Karpas-422 (cell line): ENCODE measurements at places on chromosomes 3 and 15. TPM values are rescaled to one million over a fixed set of nuclear protein-coding genes. Genes with fewer than 3 reads are reported as not detected.
A peak's percentile ranks its signal among the peaks of the same experiment; 100 is the strongest.

DNA sequence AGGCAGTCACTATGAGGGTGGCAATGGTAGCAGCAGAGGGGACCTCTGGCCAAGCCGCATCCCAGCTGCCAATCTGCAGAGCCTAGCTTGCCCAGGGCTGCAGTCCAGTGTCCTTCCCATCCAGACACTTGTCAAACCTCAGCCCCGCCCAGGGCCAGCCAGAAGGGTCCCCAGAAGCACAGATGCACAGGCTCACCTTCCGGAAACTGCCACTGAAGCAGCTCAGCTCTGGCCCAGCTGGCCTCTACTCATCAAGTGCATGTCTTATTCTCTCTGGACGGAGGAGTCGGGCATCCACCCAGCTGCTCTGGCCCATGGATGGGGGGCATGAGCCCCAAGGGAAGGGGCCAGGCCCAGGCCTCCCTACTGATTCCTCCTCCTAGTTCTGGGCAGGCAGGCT, 69.2 kb downstream of the DNAJB8 start:
- H3K4me3 ChIP-seq: no peak overlapping the region
- no peak for DNase-seq
- H3K36me3 ChIP-seq: no peaks in the 10 kb centered on the region
- H3K27ac ChIP-seq: no peak overlapping the region
- no peaks in the 10 kb centered on the region for H3K27me3 ChIP-seq
- no peaks in the 10 kb centered on the region for H3K4me1 ChIP-seq

DNA sequence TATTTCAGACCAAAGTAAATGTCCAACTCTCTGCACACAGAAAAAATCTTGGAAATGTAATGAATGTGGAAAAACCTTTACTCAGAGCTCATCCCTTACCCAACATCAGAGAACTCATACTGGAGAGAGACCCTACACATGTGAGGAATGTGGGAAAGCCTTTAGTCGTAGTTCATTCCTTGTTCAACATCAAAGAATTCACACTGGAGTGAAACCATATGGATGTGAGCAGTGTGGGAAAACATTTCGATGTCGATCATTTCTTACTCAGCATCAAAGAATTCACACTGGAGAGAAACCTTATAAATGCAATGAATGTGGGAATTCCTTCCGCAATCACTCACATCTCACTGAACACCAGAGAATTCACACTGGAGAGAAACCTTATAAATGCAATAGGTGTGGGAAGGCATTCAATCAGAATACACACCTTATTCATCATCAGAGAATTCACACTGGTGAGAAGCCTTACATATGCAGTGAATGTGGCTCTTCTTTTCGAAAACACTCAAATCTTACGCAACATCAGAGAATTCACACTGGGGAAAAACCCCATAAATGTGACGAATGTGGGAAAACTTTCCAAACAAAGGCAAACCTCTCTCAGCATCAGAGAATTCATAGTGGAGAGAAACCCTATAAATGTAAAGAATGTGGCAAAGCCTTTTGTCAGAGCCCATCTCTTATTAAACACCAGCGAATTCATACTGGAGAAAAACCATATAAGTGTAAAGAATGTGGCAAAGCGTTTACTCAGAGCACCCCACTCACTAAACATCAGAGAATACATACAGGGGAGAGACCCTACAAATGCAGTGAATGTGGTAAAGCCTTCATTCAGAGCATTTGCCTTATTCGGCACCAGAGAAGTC, 8.0 kb upstream of the ZNF501 start:
- no peak overlapping the region for H3K27ac ChIP-seq
- DNase-seq: no peak
- no peaks in the 10 kb centered on the region for H3K4me1 ChIP-seq
- H3K27me3 ChIP-seq: peaks cover 2% of the 10 kb centered on the region; the same call in 1 of the 2 replicates

DNA sequence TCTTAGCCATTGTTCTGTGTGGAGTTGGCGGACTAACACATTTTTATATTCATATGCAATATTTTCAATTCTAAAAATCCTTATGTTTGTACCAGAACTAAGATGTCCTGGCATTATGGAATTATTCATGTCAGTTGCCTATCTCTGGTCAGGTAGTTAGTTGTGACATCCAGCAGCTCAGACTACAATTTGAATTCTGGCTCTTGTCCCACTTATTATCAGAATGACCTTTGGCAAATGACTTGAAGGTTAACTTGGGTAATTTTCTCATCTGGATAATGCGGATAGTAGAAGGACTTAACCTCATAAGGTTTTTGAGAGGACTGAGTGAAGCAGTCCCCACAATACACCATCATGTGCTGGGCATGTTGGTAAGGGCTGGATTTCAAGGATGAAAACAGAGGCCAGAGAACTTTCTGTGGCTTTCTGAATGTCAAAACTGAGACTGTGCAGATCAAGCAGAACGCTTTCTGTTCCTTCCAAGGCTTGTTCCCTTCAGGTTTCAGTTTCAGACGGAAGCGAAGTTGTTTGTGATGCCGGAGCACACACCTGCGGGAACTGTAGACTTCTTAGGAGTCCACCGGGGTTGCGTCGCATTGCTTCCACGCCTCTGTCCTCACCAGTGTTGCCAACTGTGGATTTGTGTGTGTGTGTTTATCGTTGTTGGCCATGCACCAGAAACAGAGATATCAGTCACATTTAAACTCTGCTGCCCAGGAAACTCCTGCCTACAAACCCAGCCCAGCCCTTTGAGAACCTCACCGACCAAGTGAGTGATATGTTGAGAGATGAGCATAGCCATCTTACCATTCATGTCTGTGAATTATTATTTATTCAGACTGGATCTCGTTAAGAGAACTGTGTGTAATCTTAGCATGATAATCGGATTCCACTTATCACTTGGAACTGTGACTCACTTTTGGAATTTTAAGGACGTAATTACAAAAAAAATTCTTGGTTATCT, 76.0 kb downstream of the PTPRG start:
- no peak overlapping the region for H3K27ac ChIP-seq
- no peak for DNase-seq
- no peak overlapping the region for H3K4me3 ChIP-seq
- H3K27me3 ChIP-seq: no peaks in the 10 kb centered on the region

DNA sequence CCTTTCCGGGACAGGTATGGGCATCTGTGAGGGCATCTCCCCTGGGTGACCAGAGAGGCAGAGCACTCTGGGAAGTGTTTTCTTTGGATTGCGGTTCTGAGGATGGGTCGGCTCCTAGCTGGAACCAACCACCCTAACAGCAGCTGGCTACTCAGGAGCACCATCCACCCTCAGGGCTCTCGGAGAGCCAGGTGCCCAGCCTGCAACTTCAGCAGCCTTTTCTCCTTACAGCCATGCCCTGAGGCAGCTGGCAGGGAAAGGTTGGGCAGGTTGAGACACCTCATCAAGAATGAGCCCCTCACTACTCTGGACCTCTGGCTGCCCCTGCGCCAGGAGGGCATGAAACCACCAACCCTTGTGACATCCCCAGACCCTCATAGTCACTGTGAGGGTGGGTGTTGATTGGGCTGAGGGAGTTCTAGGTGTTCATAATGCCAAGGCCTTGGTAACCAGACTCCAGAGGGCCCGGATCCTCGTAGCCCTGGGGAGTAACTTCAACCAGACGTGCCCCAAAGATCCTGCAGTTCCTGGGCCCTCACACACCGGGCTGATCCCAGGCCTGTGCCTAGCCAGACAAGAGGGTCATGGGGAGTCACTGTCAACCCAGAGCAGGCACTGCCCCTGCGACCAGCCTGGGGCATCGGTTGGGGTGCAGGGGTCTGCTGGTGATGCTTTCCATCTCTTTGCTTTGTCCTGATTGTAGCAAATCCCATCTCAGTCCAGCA, 114.4 kb upstream of the ABHD17C start:
- no peaks in the 10 kb centered on the region for H3K4me1 ChIP-seq
- no peaks in the 10 kb centered on the region for H3K27me3 ChIP-seq
- no peak for DNase-seq
- H3K27ac ChIP-seq: no peak overlapping the region

- H3K4me1 ChIP-seq: no peaks in the 10 kb centered on the region
These were observed 417.4 kb upstream of the MDFIC2 start for GRCh38 chr3:70729845-70730244.

DNA sequence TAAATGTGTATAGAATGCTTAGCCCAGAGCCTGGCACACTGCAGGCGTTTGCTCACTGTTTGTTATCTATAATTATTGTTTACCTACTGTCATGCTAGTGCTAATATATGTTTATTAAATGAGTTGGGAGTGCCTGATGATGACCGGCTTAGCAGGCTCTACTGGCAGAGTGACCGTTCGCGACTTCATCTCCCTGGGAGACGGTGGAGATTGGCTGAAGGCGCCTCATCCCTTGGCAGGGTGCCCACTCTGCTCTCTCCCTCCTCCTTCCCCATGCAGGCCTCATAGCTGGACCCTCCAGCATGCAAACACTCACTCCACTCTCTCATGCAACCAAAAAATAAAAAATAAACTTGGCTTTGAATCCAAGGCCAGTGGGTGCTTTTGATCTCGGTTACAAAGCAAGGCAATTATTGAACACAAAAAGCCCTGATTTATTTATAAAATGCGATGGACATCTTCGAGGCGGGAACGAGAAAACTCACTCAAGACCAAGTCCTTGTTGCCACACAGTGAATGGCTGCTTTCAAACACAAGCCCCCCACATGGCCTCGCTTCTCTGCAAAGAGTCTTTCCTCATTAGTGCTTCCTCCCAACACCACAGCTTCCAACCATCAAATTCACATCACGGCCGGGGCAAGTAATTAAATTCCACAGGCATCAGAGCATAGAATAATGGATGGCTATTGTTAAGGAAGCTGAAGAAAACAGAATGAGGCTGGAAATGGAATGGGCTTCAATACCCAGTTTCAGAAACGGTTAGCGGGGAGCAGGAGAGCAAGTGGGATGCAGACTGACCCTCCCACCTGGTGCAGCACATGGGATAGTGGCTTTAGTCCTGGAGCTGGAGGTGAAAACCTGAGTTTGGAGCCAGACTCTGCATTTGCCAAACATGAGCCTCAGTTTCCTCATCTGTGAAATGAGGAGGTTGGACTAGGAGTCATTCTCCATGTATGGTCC, 135.7 kb upstream of the RAD18 start:
- no peaks in the 10 kb centered on the region for H3K36me3 ChIP-seq
- DNase-seq: no peak
- H3K4me3 ChIP-seq: no peak overlapping the region
- no peaks in the 10 kb centered on the region for H3K4me1 ChIP-seq
- no peak overlapping the region for H3K27ac ChIP-seq
- no peaks in the 10 kb centered on the region for H3K27me3 ChIP-seq

- H3K4me3 ChIP-seq: no peak overlapping the region
- no peak overlapping the region for H3K27ac ChIP-seq
- no peaks in the 10 kb centered on the region for H3K27me3 ChIP-seq
- H3K36me3 ChIP-seq: no peaks in the 10 kb centered on the region
These were observed 679.2 kb downstream of the NTRK3 start for GRCh38 chr15:87577336-87577735.

DNA sequence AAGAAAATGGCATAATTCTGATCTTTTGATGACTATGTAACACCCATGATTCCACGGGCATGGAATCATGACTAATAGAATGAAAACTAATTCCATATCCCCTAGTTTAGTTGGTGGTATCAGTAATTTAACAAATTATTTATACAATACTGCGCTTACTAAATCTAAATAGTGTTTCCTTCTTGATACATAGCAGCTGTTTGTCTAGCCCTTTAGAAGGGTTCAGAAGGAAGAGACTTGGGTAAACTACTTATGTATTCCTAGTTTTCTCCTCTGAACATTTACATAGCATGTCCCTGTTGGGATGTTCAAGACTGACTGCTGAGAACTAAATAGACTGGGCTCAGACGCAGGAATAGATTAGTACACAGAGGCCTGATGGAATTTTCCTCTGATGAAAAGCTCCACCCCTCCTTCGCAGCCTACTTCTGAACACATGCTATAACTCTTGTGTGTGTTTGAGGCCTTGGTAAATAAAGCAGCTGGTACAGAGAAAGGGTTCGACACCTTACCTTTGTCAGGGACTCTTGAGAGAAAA, 330.6 kb upstream of the LMCD1 start:
- H3K27ac ChIP-seq: no peak overlapping the region
- H3K36me3 ChIP-seq: no peaks in the 10 kb centered on the region
- no peaks in the 10 kb centered on the region for H3K4me1 ChIP-seq
- H3K4me3 ChIP-seq: no peak overlapping the region

- no peaks in the 10 kb centered on the region for H3K4me1 ChIP-seq
- H3K4me3 ChIP-seq: no peak overlapping the region
- no peak overlapping the region for H3K27ac ChIP-seq
- DNase-seq: no peak
These were observed 89.5 kb upstream of the ZBED2 start for GRCh38 chr3:111684640-111685039.

GRCh38 chr3:43856351-43856750, 165.6 kb downstream of the ABHD5 start:
- H3K4me1 ChIP-seq: peaks cover 13% of the 10 kb centered on the region; the same call in 1 of the 2 replicates
- no peak overlapping the region for H3K27ac ChIP-seq
- DNase-seq: peak; percentile 36
- H3K4me3 ChIP-seq: no peak overlapping the region
- no peaks in the 10 kb centered on the region for H3K36me3 ChIP-seq

NLGN1 gene
- total RNA-seq: not detected in 2 replicates

GRCh38 chr3:186099178-186099577, 9.7 kb downstream of the ETV5 start:
- DNase-seq: no peak
- H3K4me1 ChIP-seq: peaks cover 12% of the 10 kb centered on the region
- no peak overlapping the region for H3K4me3 ChIP-seq
- no peaks in the 10 kb centered on the region for H3K27me3 ChIP-seq

- H3K4me1 ChIP-seq: peaks cover 27% of the 10 kb centered on the region
- DNase-seq: no peak
- no peaks in the 10 kb centered on the region for H3K27me3 ChIP-seq
- H3K27ac ChIP-seq: no peak overlapping the region
- H3K36me3 ChIP-seq: no peaks in the 10 kb centered on the region
These were observed 475 bp upstream of the SPINT1 start for GRCh38 chr15:40843261-40843884.

GRCh38 chr3:44128057-44128775, 113.5 kb upstream of the TOPAZ1 start:
- no peak overlapping the region for H3K27ac ChIP-seq
- H3K4me3 ChIP-seq: no peak overlapping the region
- H3K27me3 ChIP-seq: no peaks in the 10 kb centered on the region
- no peak for DNase-seq
- no peaks in the 10 kb centered on the region for H3K4me1 ChIP-seq
- no peaks in the 10 kb centered on the region for H3K36me3 ChIP-seq

DNA sequence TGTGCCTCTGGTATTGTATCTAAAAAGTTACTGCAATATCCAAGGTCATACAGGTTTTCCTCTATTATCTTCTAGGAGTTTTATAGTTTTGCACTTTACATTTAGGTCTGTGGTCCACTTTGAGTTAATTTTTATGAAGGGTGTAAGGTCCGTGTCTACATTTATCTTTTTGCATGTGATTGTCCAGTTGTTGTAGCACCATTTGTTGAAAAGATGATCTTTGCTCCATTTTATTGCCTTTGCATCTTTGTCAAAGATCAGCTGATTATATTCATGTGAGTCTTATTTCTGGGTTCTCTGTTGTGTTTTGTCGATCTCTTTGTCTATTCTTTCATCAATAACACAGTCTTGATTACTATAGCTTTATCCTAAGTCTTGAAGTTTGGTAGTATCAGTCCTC, 6.7 kb downstream of the CHRNA7 start:
- H3K4me1 ChIP-seq: no peaks in the 10 kb centered on the region
- H3K27ac ChIP-seq: no peak overlapping the region
- no peaks in the 10 kb centered on the region for H3K36me3 ChIP-seq
- H3K27me3 ChIP-seq: no peaks in the 10 kb centered on the region
- H3K4me3 ChIP-seq: no peak overlapping the region

SATB1 gene
- total RNA-seq: 5.9 and 6.8 TPM in 2 replicates

GRCh38 chr3:122977746-122978466, 49.7 kb downstream of the SEMA5B start:
- H3K27me3 ChIP-seq: no peaks in the 10 kb centered on the region
- H3K36me3 ChIP-seq: no peaks in the 10 kb centered on the region
- no peak overlapping the region for H3K27ac ChIP-seq
- no peak for DNase-seq
- peaks cover 36% of the 10 kb centered on the region for H3K4me1 ChIP-seq
